ENCODE measurements at places on chromosomes 3 and 15. TPM values are rescaled to one million over a fixed set of nuclear protein-coding genes. Genes with fewer than 3 reads are reported as not detected.

The GASK1A gene
- polyA plus RNA-seq: 5.4 TPM

The DNAH12 gene
- 1.6 TPM for polyA plus RNA-seq

DNA sequence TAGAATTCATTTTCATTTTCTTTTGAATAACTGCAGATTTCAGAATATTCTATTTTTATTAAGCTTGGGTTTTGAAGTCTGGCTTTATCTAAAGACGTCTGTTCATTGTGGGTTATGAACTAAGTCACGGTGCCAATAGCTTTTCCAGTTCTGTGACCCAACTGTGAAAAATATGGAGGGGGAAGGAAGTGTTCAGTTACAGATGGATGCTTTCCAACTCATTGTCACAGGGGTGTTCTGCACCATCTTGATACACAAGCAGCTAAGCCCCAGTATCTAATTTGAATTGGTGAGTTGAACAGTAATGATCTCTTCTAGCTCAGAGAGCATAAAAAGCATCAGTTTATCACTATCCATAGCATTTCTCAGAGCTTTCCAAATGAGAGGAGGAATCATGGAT is 710.6 kb downstream of the EDEM1 start:
- no peak for DNase-seq

GRCh38 chr3:39192490-39193092 is at the start of gene XIRP1:
Gene XIRP1, minus strand, starts transcription at chr3:39192595. Its CDS starts 3,150 bp downstream, at chr3:39189445.
- DNase-seq: no peak

GRCh38 chr3:170614214-170614966 is 28.5 kb upstream of the SLC7A14 start:
- DNase-seq: no peak

- DNase-seq: no peak
These were observed 308.1 kb downstream of the CHST2 start for GRCh38 chr3:143427631-143428030.

GRCh38 chr3:29381595-29381994 is 100.7 kb downstream of the RBMS3 start:
- DNase-seq: no peak

DNA sequence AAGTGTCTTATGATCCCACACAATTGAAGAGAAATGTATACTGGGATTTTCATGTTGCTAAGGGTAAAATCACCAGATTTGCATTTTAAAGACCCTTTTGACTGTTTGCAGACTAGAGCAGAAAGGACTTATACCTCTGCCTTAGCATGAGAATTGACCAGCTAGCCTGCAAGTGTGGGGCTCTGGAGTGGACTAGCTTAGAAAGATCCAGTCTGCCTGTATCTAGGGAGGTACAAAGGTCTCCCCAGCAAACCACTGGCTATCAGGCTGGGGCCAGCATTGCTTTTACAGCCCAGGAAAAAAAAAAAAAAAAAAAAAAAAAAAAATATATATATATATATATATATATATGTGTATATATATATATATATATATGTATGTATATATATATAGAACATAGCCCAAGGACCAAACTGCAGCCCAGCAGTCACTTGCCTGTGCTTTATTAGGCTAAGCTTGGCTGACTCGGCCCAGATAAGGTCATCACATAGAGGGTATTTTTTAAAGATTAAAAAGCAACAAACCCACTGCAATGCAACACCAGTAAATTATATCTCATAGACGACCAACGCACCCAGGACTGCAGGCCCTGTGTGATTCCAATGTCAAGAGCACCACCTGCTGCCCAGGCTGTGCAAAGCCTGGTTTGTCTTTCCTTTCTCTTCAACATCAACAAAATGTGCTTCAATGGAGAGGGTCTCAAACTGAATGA is 63.7 kb downstream of the DCLK3 start:
- DNase-seq: peak; percentile 58

DNA sequence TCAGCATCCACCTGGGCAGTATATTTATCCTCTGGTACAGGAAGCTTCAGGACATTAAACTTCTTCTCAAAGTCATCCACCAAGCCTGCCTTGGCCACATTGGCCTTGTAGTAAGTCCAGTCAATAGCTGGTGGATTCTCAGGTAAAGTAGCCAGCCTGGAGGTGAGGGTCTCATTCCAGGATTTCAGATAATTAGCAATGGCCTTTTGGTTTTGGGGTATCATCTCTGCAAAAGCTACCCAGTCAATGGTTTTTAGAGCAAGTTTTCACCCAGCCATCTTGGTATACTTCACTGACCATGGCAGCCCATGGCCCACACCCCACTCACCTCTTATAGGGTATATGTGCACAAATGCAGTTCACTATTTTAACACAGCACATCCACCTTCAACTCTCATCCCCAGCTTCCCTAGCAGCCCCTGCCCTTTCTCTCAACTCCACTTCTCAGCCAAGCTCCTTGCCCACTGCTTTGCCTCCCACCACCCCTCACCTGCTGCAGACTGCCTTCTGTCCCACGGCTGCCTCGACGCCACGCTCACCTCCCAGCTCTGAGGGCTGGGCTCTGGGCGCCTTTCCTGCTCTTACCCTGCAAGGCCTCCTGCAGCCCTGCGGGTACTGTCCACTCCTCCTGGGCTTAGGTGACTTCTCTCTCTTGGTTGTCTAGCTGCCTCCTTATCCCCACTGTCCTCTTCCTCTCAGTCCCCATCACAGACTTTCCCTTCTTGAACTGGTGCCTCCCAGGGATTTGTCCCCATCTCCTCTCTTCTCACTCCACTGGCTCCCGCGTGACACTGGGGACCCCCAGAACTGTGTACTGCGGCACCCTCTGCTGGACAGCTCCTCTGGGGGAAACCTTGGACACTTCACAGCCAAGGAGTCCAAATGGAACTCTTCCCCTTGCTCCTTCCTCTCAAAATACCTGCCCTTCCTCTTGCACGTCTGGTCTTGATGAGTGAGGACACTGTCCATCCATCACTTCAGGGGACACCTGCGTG is 1.7 kb upstream of the TGM5 start:
- DNase-seq: no peak

- DNase-seq: no peak
These were observed 258.7 kb upstream of the TGFBR2 start for GRCh38 chr3:30347679-30348216.

DNA sequence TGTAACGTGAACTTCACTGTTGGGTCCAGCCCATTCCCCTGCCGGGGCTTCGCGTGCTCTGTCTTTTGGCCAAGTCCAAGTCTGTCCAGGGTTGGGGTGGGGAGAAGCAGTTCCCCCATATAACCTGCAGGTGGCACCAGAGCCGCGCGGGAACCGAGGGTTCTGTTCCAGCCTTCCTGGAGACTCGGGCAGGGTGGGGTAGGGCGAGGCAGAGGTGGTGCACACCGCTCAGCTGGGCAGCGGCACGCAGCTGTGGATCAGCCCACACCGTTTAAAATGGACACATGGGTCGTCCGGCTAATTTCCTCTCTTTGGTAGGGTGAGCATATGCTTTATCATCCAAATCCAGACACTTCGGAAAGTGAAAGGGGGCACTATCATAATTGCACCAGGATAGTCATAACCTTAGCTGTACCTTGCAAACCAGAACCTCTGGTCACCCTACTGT is 118.1 kb downstream of the TBC1D2B start:
- DNase-seq: peak; percentile 71

- no peak for DNase-seq
These were observed 231.1 kb downstream of the ADAMTS9 start for GRCh38 chr3:64456674-64457073.

DNA sequence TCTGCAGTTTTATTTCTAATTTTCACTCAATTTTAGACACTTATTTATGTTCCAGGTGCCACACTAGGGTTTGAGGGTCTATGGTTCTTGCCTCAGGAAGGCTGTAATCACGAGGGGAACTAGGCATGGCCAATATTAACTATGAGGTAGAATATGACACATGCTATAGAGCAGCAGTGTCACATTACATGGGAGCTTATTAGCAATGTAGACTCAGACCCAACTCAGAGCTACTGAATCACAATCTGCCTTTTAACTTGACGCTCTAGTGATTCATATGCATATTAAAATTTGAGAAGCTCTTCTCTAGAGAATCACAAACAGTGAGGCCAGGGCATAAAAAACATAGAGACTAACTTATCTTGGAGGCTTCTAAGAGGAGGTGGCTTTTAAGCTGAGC is 32.8 kb upstream of the MRPL3 start:
- no peak for DNase-seq

DNA sequence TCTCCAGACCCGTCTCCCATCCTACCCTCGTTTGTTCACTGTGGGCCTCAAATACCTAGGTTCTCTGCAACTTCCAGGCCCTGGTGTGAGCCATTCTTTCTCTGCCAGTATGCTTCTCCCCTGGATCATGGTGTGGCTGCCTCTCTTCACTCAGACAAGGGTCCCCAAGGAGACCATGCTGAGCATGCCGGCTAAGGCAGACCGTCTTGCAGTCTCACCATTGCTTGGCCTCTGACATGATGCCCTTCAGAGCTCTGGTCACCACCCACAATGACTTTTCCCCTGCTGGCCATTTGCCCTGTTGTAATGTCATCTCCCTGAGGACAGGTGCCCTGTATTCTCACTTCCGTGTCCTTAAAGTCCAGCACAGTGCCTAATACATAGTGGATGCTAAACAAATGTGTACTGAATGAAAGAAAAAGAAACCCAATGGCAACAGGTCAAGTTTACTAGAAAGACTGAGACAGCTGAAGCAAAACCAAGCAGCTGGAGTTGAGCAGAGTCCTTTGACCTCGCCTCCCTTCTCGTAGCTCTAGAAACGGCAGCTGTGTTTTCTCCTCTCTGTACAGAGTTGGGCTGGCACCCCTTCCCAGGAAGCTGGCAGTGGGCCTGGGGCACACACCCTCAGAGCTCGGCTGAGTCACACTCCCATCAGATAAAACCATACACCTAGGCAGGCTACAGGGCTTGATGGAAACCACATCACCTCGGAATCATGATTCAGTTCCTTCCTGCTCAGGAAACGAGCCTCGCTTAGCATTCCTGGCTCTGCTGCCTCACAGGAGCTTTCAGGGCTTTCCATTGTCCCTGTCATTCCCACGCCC is 8.6 kb downstream of the TLR9 start:
- DNase-seq: peak; percentile 58

Data from renal pelvis (tissue), 12 donors.